ENCODE measurements at places on chromosomes 5 and 9.

DNA sequence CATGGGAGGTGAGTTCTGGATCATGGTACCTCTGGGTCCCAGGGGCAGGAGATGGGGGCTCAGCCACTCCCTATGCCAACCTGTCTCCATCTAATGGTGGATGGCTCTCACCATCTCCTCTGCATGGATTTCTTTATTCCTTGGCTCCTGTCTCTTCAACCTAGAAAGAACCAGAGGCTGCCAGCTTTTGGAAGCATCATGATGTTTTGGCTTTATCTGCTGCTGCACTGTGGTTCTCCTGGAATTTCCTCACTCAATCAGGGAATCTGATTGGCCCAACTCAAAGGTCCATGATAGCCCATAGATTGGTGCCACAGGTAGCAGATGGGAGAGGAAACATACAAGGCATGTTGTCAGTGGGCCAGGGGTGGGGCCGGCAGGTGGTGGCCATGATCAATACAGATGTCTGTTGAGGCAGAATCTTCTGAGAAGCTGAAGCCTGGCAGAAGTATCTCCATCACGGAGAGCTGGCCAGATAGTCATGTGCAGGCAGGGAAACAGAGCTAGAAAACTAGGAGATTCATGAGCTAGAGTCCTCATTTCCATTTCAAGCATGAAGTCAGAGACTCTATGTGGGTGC lies 158.2 kb downstream of the MACROH2A1 start:
- DNase-seq, result no peak

DNA sequence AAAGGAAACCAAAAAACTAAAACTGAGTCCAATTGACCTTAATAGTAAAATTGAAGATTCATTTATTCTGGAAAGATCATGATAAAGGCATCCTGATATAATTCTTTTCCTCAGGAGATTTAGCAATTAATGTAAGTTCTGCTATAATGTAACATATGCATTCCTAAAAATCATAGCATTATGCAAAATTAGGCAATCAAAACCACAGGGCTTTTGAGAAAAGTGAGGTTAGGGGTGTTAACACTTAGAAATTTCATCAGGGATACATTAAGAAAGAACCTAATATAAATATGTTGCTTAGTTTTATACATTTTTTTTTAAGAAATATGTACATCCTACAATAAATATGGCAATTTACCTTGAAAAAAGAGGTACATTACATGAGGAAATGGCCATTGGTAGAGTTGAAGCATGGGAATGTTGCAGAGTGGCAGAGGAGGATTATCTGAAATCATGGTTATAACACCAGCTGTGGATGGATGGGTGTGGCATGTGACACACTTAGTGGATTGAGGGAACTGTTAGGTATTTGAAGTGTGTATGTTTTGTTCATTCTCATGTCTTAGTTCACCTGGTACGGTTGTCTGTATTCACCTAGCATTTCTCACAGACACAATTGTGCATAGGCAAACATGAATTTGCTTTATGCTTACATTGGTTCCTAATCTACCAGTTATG lies 51.1 kb downstream of the CCNH start:
- DNase-seq, result no peak

DNA sequence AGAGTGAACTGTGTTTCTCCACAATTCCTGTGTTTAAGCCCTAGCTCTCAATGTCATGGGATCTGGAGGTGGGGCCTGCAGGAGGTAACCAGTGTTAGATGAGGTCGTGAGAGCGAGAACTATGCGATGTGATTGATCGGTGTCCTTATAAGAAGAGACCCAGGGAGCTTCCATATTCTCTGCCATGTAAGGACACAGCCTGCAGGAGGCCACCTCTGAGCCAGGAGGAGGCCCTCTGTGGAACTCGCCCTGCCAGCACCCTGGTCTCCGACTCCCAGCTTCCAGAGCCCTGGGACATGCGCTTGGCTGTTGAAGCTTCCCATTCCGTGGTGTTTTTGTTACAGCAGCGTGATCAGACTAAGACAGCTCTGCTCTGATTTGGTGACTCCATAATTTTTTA lies 255.4 kb downstream of the IRX2 start:
- DNase-seq, result no peak

- DNase-seq, result no peak
These were observed 635.4 kb downstream of the IRX1 start for GRCh38 chr5:4230786-4231641.

GRCh38 chr5:88870285-88870684 lies 12.7 kb downstream of the MEF2C start:
- DNase-seq, result no peak

- DNase-seq, result no peak
These were observed 10.6 kb downstream of the CDKN2A start for GRCh38 chr9:21983561-21983935.

DNA sequence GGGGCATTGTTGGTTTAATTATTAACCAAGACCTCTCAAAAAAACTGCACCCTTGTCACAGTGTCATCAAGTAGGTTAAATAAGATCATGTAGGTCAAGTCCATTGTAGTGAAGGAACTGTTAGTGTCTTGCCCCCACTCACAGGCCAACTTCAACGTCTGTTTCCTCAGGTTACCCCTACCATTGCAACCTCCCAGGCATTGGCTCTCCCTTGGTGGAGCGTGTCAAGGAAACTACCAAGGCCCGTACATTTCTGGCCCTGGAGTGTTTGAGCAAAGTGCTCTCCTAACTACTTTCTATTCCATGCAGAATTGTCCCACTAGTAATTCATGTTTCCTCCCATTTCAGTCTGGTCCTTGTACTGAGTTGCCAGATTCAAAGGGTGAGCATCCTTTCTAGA lies 167.5 kb downstream of the MEF2C start:
- DNase-seq, result no peak

- DNase-seq, result no peak
These were observed 55.2 kb downstream of the NEURL1B start for GRCh38 chr5:172696171-172696849.

GRCh38 chr9:136231478-136232297 lies 13.9 kb downstream of the QSOX2 start:
- DNase-seq, result no peak

DNA sequence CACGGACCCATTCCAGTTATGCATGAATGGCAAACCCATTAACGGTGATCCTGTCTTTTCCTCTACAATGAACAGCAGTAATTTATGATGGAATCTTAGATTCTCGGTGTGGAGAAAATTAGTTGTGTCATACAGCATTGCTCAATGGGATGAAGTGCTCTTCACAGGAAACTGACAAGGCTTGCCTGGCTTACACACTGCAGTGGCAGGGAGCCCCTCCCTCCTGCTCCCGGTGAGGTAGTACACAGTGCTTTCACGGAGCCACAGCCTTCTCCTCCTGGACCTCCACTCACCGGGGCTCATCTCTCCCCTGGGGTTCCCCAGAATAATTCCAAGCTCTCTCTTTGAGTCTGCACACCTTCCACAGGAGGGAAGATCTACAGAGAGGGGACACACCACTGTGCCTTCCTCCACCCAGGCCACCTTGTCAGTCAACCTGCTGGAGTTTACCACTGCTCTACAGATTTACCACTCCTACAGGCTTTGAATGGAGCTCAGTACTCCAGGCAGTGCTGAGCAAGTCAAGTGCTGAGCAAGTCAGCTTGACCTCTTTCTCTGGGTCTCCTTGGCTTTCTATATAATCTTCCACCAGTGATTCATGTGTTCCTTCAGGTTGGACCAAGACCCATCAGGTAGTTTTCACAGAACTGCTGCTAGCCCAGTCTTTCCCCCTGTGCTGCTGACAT lies 59.1 kb upstream of the TBC1D2 start:
- DNase-seq, result no peak

DNA sequence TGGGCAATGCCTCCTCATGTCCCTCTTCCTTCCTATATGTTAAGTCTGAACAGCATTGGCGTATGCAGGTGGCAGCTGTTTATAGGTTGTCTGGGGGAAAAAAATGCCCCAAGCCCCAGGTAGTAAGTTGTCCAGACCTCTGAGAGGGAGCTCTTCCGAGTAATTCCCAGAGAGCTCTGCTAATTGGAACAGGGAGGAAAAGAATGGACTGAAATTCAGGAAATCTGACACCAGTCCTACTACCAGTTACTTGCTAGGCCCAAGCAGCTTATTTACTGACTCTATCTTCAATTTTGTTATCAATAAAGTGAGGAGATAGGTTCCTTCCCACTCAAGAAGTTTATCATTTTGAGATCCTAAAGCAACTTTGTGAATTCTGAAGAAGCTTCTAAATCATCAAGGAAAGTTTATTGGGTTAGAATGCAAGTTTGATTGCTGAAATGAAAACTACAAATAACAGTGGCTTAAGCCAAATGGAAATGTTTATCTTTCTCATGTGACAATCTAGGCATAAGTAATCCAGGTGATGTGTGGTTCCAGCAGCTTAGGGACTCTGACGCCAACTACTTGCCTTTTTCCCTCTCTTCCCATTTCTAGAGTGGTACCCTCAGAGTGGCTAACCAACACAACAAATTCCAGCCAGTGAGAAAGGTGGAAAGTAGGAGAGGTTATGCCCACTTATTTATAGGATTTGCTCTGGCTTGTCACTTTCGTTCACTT lies 5.6 kb downstream of the STK32A start:
- DNase-seq, result no peak

DNA sequence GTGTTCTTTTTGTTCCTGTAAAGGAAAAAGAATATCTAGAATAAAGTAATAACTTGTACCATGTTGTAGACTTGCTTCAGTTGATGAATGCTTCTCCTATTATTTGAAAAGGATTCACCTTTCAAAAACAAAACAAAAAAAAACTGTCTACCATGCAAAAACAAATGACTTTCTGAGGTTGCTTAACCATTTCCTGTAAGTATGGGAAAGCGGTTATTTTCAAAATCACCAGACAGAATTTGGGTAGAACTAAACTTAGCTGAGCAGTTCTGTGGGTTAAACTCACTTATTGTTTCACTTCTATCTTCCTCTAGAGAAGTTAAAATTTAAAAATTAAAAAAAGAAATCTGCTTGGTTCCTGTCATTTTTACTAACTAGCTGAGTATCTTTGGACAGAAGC lies 25.2 kb downstream of the LNPEP start:
- DNase-seq, result no peak

DNA sequence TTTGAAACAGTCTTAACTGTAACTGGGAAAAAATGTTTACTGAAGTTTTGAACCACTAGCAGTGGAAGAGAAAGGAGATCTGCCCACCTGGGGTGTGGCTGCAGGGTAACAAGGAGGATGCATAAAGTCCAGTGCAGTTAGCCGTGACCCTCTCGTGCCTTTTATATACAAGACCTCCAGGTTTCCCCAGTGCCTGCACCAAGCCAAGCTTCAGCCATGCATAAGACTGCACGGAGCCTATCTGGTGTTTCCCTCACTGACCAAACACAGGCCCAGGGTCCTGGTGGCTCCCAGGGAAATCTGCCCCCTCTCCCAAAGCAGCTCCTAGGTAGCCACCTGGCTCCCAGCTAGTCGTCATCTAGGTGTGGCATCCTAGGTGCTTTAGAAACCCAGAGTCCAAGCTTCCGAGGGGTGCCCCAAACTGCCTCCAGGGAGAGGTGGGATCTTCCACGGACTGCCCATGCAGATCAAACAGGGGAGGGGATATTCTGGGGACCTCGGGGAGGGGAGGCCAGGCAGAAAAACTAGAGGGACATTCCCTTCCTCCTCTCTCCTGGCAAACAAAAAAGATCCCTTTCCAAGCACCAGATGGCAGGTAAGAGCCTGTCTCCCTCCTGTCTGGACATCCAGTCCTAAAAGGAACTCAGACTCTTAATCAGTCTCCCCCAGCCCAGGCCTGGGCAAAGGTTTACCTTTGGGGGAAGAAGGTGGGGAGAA lies 2.7 kb downstream of the SHB start:
- no peak for DNase-seq

GRCh38 chr9:128382261-128382660 lies 11.1 kb downstream of the URM1 start:
- no peak for DNase-seq

- DNase-seq, result no peak
These were observed 286.4 kb downstream of the EBF1 start for GRCh38 chr5:158813275-158813674.
